HAP-1 (cell line): ENCODE measurements at places on chromosomes 5 and 9.

DNA sequence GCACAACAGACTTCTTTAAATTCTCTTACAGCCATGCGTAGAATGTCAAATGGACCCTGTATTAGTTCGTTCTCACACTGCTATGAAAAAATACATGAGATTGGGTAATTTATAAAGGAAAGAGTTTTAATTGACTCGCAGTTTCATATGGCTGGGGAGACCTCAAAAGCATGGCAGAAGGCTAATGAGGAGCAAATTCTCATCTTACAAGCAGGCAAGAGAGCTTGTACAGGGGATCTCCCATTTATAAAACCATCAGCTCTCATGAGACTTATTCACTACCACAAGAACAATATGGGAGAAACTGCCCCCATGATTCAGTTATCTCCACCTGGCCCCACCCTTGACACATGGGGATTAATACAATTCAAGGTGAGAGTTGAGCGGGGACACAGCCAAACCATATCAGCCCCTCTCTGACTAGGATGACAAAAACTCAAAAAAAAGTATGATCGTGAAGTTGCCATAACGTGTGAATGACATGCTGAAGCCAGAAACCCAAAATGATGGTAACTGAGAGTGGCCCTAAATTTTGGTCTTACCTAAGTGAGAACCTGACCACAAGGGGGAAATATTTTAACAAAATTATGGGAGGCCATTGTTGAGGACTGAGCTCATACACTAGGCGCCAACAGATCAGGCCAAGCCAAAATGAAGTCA is 17.5 kb upstream of the TEX10 start:
- no peak for DNase-seq

- DNase-seq, result no peak
Measured at GRCh38 chr9:859251-859650, 17.8 kb downstream of the DMRT1 start.

GRCh38 chr5:126419102-126419501 is 4.1 kb upstream of the GRAMD2B start:
- DNase-seq, result no peak

DNA sequence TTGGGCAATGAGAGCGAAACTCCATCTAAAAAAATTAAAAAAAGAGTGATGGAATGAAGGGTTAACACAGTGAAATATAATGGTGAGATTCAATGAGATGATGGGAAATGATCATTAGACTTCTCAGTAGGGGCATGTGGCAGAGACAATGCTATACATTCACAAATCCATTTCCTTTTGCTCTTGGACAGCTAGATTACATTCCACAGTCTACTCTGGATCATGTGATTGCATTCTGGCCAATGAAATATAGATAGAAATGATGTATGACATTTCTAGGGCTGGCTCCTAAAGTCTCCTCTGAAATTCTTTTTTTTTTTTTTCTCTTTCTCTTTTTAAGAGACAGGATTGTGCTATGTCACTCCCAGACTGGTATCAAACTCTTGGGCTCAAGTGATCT is 3.8 kb upstream of the GALT start:
- no peak for DNase-seq

GRCh38 chr9:103839197-103839596 is 254.9 kb upstream of the SMC2 start:
- DNase-seq, result no peak

DNA sequence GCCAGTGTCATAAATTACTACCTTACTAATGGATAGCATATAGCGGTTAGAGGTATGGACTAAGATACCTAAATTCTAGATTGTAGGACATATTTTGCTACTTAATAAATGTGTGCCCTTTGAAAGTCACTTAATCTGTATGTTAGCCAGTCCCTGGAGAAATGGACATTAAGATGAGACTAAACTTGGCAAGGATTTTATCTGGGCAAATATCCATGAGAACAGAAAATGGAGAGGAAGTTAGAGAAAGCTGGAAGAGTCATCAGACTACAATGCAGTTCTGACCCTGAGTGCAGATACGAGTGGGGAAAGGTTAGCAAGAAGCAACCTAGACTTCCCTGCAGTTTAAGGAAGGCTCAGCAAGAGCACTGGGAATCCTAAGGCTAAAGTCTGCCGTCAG is 33.0 kb downstream of the TBCA start:
- no peak for DNase-seq

DNA sequence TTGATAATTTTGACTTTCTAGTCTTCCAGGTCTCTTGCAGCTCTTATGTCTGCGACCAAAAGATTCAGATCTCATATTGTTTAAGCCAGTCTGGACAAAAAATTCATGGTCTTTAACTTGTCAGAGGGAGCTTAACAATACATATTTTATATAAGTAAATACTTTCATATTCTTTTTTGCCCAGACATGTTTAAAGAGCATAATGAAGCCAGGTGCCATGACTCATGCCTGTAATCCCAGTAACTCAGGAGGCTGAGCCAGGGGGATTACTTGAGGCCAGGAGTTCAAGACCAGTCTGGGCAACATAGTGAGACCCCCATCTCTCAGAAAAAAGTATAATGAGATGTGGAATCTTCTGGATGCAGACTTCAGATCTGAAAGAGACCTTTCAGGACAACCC is 69.8 kb downstream of the JMY start:
- no peak for DNase-seq

- no peak for DNase-seq
Measured at GRCh38 chr5:163193886-163194285, 243.5 kb upstream of the CCNG1 start.

DNA sequence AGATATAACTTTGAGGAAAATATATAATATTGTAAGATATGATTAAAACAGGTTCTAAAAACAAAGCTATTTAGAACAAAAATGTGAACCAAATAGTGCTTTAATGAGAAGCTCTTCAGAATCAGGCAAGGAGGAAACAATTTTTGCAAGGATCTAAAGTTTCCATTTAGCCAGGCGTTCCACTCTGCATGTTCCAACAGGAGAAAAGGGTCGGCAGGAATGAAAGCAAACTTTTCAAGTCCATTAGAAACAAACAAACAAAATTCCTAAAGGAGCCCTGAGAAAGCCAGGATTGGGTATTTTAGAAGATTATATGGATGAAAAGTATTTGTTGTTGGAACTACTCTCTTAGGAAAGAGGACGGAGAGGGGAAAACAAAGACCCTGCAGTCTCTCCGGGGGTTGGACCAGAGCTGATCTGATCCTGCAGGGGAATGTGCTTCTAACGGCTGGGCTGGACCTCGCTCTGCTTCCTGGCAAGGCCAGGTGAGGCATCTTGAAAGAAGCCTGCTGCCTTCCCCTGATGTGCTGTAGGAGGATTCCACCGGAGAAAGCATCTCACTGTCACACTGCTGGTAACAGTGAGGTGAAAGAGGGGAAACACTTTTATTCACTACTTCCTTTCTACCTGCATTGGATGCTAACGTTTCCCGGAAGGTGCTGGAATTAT is 94.6 kb downstream of the PRRT1B start:
- no peak for DNase-seq

GRCh38 chr5:170028124-170028523 is 47.8 kb upstream of the INSYN2B start:
- DNase-seq, result no peak

DNA sequence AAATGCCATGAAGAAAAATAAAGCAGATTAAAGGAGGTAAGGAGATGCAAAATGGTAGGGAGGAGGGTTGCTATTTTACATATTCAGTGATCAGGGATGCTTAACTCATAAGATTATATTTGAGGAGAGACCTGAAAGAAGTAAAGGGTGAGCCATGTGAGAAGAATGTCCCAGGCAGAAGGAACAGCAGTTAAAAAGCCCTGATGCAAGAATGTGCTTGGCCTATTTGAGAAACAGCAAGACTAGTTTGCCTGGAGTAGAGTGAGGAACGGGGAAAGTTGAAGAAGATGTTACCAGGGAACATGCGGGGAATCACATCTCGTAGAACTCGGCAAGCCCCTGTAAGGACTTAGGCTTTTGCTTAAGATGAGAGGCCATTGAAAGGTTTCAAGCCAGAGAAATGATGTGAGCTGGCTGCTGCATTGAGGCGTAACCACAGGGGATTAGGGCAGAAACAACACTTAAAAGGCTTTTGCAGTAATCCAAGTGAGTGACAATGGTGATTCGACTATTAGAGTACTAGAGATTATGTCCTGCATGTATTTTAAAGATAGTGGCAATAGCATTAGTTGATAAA is 198.7 kb downstream of the VPS13A start:
- peak; percentile 64 for DNase-seq

DNA sequence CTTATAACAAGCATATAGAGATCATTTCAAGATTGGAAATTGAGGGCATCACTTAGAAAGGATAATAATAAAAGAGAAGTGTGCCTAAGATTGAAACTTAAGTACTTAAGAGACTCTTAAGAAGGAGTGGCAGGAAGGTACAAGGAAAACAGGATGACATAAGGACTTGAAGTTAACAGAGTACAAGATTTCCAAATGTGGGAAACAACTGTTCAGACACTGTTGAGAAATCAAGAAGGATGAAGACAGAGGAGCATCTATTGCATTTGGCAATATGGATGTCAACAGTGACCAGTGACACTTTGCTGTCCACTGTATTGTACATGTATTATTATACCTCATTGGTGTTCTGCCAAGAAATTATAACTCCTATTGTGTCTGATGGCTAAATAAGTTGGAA is 157.8 kb upstream of the PTGER4 start:
- DNase-seq, result no peak

DNA sequence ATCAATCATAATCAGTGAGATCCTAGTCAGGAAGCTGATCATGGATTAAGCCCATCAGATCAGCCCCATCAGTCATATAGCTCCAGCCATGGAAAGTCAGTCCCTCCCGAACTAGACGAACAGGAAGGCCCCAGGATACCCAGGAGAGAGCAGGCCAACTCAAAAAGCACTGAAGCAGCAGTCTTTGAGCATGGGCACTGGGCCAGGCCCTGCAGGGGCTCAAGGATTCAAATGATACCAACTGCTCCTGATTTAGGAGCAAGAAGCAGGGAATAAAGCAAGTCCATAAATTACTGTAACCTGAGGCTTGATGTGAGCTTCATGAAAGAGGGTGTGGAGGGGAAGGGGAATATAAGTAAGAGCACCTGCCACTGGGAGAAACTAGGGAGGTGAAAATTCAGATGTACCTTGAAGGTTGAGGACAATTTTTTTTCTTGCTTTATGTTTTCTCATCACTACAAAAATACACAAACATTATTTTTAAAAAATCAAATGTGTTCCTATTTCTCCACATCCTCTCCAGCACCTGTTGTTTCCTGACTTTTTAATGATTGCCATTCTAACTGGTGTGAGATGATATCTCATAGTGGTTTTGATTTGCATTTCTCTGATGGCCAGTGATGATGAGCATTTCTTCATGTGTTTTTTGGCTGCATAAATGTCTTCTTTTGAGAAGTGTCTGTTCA is 115.2 kb downstream of the SIL1 start:
- DNase-seq, result no peak

GRCh38 chr5:143036146-143036927 is 266.2 kb downstream of the ARHGAP26 start:
- no peak for DNase-seq

- no peak for DNase-seq
Measured at GRCh38 chr9:130029223-130029973, 13.6 kb downstream of the FNBP1 start.

DNA sequence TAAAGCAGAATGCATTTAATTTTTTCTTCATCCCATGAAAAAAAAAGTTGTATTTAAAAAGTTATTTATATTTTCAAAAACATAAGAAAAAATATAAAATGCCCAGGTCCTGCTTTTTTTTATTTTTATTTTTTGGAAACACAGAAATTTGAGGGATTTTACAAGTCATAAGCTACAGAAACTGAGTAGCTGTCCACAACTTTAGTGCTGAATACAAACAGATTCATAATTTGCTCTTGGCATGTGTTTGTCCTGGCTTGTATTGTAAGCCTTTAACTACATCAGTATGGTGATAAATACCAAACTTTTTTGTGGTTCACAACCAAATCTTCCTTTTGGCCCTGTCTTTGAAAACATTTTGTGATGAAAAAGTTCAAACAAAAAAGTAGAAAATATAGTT is 7.5 kb upstream of the PLCXD3 start:
- DNase-seq, result no peak

GRCh38 chr9:118303216-118303615 is 599.0 kb downstream of the TLR4 start:
- no peak for DNase-seq
